Tracheal epithelial cell (primary cell): ENCODE measurements at places on chromosomes 11 and 22. TPM values are rescaled to one million over a fixed set of nuclear protein-coding genes. Genes with fewer than 3 reads are reported as not detected.

ZP1 gene
- not detected in 2 replicates for total RNA-seq

RIMBP3B gene
- total RNA-seq: not detected in 2 replicates

MMP1 gene
- total RNA-seq: 29.4 and 97.4 TPM in 2 replicates

ISX gene
- not detected in 2 replicates for total RNA-seq

RAB38 gene
- total RNA-seq: 118 and 227 TPM in 2 replicates

HORMAD2 gene
- total RNA-seq: not detected in 2 replicates

SLC22A8 gene
- not detected in 2 replicates for total RNA-seq

CLMP gene
- 28.2 and 34.1 TPM in 2 replicates for total RNA-seq

KRTAP5-2 gene
- not detected in 2 replicates for total RNA-seq

SAA4 gene
- 1.9 TPM in 1 of 2 replicates, not detected in the other for total RNA-seq

OVCH2 gene
- total RNA-seq: 0.48 TPM in 1 of 2 replicates, not detected in the other

CALCA gene
- not detected in 2 replicates for total RNA-seq

PHOX2A gene
- not detected in 2 replicates for total RNA-seq

DGCR6 gene
- total RNA-seq: 2.2 and 4.5 TPM in 2 replicates

RAB3IL1 gene
- total RNA-seq: 1.1 and 1.9 TPM in 2 replicates

DNAJB13 gene
- total RNA-seq: under 0.01 and 0.24 TPM in 2 replicates

OR52H1 gene
- total RNA-seq: 0.21 and 0.48 TPM in 2 replicates

RAG2 gene
- total RNA-seq: not detected in 2 replicates

ADORA2A gene
- total RNA-seq: 0.72 and 1.1 TPM in 2 replicates

SCN3B gene
- total RNA-seq: 0.24 TPM in 1 of 2 replicates, not detected in the other

LGR4 gene
- 24.8 and 37.9 TPM in 2 replicates for total RNA-seq

C11orf16 gene
- total RNA-seq: not detected in 2 replicates

RIMBP3C gene
- under 0.01 and 0.21 TPM in 2 replicates for total RNA-seq

TALDO1 gene
- total RNA-seq: 259 and 288 TPM in 2 replicates

OR56A1 gene
- not detected in 2 replicates for total RNA-seq

DCHS1 gene
- total RNA-seq: 0.21 and 0.24 TPM in 2 replicates

TMEM191C gene
- 1.2 TPM in 1 of 2 replicates, not detected in the other for total RNA-seq

ANKRD13D gene
- total RNA-seq: 36.9 and 39.9 TPM in 2 replicates

TUBA8 gene
- not detected in 2 replicates for total RNA-seq

KREMEN1 gene
- 6.5 and 7.7 TPM in 2 replicates for total RNA-seq

LIF gene
- 0.21 and 28.9 TPM in 2 replicates for total RNA-seq

OR2AT4 gene
- total RNA-seq: not detected in 2 replicates

CPT1B gene
- total RNA-seq: 2.2 TPM in 1 of 2 replicates, not detected in the other

OTOG gene
- under 0.01 TPM in 1 of 2 replicates, not detected in the other for total RNA-seq

MRGPRX4 gene
- total RNA-seq: not detected in 2 replicates

ARHGAP1 gene
- 17.9 and 28.7 TPM in 2 replicates for total RNA-seq

TTLL12 gene
- total RNA-seq: 75.4 and 88.5 TPM in 2 replicates

CHRDL2 gene
- total RNA-seq: not detected in 2 replicates

E2F8 gene
- 1.4 and 1.5 TPM in 2 replicates for total RNA-seq

CD82 gene
- 65.0 and 80.7 TPM in 2 replicates for total RNA-seq

GGTLC2 gene
- total RNA-seq: not detected in 2 replicates

FDXACB1 gene
- 2.2 and 2.3 TPM in 2 replicates for total RNA-seq

FOLR3 gene
- 10.7 and 14.2 TPM in 2 replicates for total RNA-seq

PRRG4 gene
- 7.2 and 9.8 TPM in 2 replicates for total RNA-seq

SCARF2 gene
- 0.43 and 1.7 TPM in 2 replicates for total RNA-seq

APOA4 gene
- total RNA-seq: not detected in 2 replicates

SLC22A6 gene
- not detected in 2 replicates for total RNA-seq
